ENCODE measurements at places on chromosomes 7 and 10.
A peak's percentile ranks its signal among the peaks of the same experiment; 100 is the strongest.

DNA sequence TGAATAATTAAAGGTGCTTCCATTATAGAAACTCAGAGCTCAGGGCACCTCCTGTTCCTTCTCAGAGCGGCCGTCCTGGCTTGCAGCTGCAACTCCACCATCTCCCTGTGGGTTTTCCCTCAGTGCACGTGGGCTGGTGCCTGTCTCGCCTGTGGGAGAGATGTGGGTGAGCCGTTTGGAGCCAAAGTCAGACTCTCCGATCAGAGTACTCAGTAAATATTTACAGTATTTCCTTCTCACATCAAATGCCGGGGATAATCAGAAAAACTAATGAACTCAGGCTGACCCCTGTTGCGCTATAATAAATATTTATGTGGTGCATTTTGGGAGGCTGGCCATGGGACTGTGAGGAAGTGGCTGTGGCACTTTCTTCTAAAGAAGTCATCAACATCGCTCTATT, 155.8 kb upstream of the HABP2 start:
- no peak for DNase-seq

- no peak for DNase-seq
These were observed 182.1 kb downstream of the ARID5B start for GRCh38 chr10:62083412-62084267.

DNA sequence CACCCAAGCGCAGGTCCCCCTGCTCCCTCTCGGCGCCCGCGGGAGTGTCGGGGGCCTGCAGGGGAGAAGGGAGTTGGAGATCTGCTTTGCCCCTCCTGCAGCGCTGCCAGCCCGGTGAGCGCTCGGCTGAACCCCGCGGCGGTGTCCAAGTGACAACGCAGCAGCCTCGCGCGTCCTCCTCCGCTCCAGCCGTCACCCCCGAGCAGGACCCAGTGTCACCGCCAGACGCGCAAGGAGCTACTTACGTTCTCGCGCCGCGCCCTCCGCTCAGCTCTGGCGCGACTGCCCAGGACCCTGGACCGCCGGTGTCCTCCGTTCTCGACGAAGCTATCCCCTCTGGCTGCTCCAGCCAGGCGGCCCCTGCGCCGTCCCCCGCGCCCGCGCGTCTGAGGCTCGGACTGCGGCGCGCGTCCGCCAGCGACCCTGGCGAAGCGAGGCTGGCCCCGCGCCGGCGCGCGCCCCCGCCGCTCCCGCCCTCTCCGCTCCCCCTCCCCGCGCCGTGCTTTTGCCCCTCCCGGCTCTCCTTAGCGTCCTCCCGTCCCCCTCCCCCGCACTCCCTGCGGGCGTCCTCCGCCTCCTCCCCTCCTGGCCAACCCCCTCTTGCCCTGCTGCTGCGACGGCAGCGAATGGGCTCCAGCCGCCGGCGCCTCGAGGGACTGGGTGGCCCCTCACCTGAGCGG, at the start of gene NRCAM:
NRCAM (minus strand) TSS at position 439 of the 680 bp plus-strand sequence. CDS start 216,372 bp downstream, outside the sequence.
- DNase-seq = peak; percentile 83

DNA sequence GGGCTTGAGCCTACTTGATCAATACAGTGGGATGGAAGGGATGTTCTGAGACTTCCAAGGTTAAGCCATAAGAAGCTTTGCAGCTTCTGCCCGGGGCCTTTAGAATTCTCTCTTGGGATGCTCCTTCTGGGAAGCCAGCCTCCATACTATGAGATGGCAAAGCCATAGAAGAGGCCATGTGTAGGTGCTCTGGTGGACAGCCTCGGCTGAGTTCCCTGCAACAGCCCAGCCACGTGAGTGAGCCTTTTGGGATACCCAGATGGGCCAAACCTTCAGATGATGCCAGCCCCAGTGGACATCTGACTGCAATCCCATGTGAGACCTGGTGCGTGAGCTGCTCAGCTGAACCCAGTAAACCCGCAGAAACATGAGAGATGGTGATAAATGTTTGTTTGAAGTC, 370.6 kb downstream of the RPS24 start:
- no peak for DNase-seq

DNA sequence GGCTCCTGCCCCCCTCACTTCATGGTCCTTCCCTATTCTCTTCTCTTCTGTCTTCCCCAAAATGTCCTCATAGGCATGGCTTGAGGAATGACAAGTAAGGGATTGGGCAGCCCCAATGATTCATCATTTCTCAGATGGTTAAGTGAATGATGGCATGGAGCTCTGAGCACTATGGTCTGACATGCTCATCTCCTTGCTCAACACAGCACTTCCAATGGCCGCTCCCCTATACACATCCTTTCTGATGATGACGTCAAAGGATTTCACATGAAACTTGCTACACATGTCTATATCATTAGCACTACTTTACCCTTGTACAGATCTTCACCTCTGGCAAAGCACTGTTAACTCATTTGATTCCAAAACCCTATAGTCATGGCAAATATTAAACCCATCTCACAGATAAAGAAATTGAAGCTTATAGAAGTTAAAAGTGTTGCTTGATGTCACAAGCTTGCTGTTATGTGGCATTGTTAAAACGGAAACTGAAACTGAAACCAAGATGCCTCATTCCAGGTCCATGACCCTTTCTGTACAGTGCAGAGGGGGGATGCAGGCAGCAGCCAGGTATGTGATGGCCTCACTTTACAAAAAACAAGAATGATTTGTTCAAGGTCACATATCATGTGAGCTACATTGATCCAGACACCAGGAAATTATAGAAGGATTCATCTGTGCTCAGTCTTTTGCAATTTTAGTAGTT, 90.0 kb upstream of the PLXNA4 start:
- peak; percentile 12 for DNase-seq

GRCh38 chr7:97003262-97004246, 1.8 kb upstream of the DLX6 start:
- DNase-seq = peak; percentile 67

DNA sequence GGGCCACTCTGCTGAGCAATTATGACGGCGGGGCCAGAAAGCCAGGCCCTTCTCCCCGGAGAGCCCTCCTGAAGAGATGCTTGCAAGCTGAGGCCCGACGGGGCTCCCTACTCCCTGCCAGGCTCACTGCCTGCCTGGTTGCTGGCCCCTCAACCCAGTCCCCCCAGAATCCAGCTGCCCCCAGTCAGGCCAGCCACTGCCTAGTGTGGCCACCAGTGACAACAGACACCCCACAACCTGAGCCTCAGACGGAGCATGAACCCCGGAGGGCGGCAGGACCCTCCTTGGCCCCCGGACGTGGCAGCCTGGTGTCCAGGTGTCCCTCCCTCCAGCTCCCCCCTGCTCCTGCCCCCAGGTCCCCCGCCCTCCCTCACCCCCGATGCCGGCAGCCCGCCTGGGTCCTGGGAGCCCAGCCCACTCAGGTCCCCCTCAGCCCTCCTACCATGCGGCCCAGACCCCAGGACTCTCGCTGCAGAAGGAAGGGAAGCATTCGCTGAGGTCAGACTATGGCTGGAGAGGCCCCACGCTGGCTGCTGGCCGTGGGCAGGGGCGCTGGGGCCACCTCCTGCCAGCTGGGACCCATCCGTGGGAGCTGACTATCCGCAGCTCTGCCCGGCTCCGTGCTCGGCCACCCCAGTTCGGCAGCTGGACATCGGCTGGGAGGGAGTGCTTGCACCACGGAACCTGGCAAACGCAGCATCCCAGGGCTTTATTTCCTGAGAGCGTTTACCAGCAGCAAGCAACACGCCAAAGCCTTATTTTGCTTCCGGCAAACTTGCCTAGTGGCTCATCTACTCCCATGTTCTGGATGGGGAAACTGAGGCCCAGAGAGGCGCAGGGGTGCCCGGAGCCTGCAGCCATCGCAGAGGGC, 89.8 kb downstream of the UNCX start:
- DNase-seq = no peak

DNA sequence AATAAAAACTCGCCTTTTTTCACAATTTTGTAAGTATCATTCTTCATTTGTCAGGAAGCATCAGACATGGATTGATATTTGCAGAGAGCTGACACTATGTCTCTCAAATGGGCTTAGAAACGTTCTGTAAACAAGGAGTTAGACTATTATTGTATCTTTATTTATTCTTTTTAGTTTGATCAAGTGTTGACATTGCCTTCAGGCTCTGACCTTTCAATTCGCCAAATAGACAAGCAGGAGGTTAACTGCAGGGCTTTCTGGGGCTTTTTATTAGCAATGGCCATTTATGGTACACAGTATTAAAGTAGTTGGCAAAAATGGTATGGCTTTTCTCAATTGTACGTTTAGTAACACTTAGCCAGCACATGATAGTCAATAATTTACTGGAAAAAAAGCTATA, 221.7 kb downstream of the ZWINT start:
- no peak for DNase-seq

- no peak for DNase-seq
These were observed 60.8 kb upstream of the GDF10 start for GRCh38 chr10:47239211-47239610.

DNA sequence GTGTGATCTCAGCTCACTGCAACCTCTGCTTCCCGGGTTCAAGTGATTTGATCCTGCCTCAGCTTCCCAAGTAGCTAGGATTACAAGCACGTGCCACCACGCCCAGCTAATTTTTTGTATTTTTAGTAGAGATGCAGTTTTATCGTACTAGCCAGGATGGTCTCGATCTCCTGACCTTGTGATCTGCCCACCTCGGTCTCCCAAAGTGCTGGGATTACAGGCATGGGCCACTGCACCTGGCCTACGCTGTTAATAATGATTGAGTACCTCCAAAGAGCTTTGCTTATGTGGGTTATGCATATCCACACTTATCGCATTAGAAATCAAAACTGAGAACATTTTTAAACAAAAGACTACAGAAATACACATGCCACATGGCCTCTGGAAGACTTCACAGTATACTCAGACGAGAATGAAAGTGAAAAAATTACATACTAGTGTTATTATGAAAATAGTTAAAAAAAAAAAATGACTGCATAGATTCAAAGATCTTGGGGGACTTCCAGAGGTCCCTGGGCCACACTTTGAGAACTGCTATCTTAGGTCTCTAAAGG, 25.4 kb downstream of the RPP38 start:
- no peak for DNase-seq

DNA sequence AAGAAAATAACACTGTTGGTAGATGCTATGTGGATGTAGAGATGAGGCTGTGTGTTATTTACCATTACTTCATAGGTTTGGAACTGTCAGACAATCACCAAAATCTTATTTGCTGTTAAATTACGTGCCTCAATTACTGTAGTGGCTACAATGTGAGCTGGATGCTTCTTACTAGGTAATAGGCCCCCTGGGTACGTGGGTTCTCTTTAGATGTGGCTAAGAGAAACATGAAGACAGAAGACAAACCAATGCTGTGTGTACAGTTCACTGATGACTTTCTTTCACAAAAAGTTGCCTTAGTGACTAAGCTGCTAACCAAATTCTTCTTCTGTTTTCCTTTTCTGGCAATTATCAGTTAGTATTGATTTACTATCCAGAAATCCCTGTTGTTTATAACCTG, 144.6 kb downstream of the SEMA3E start:
- no peak for DNase-seq

DNA sequence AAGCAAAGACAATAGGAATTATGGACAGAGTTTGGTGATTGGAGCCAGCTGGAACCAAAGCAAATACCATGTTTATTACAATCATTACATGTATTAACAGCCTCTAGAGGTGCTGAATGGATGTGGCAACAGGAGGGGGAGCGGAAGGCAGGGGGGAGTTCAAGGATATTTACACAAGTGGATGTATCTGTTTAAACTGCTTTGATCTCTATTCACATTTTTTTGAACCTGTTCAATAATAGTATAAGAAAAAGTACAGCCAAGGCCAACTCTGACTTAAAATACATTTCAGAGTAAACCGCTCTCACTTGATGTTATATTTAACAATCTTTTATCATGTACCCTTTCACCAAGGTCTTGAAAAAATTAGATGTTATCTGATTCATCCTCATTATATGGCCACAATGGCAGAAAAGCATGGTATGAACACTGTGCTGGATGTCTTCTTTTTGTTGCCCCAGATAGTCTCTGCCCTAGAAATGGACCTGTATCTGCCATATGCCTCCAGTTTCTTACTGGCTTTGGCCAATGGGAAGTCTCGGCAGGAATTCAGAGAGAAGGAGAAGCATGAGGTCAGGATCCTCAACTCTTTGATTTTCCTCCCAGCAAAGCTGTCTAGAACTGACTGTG, 88.2 kb upstream of the FAM133B start:
- DNase-seq = no peak

DNA sequence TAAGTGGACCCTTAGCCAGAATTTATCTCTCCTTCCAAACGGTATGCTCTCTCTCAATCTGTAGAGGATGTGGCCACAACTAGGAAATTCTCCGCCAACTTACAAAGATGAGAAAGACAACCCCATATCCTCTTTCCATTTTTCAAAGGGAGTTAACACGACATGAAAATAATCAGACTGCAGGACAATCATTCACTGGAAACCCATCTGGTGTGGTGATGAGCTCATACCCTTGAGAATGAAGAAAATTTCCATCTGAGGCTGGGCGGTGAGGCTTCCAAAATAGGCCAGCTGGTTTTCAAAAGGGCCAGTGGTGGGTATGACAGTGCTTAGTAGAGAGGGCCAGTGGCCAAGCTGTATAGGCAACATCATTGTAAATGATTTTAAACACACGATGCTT, 369.6 kb downstream of the FRMD4A start:
- no peak for DNase-seq

GRCh38 chr10:3045471-3046209, 21.7 kb upstream of the PFKP start:
- no peak for DNase-seq

DNA sequence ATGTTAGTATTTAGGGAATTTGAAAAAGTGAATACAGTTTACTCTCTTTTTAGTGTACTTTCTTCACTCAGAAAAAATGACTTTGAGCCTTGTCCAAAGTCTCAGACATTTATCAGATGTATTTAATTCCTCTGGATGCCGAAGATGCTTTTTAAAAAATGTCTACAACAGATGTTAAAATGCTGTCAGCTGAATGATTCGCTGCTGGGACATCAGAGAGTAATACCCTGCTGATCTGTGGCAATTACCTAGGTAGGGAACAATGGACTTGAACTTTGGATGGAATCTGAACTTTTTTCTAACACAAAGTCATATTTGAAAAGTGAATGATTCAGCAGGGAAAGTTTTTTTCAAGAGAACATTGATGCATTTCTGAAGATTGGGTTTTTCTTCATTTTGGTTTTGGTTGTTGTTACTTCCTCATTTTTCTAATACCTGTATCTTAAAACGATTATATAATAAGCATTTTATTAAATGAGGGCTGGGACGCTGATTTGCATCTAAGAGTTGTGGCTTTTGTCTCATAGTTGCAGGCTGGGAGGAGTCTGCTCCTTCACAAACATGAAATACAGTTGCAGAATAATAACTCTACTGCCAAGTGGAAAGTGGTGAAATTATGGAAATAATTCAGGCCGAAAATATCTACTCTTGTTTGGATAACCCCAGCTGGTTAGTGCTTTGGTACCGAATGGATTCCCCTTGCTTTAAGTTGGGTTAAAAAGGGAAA, 98.0 kb downstream of the SPAG6 start:
- DNase-seq = no peak

DNA sequence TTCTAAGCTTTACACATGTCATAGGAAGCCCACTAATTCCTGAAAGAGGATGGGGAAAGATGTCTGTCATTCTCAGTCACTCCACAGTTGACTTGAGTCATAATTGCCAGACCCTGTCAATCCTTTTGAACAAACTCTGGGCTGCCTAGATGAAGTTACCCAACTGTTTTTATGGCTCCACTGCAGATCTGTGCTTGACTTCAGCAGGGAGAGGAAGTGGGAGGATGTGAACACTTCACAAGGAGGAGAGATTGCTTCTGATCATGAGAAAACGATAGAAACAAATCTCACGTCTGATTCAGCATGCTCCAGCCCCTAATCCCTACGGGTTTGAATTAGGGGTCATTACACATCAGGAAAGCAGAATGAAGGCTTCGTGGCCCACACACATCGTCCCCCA, 596.6 kb upstream of the CELF2 start:
- DNase-seq = no peak
